ENCODE measurements at places on chromosomes 16 and 17.

DNA sequence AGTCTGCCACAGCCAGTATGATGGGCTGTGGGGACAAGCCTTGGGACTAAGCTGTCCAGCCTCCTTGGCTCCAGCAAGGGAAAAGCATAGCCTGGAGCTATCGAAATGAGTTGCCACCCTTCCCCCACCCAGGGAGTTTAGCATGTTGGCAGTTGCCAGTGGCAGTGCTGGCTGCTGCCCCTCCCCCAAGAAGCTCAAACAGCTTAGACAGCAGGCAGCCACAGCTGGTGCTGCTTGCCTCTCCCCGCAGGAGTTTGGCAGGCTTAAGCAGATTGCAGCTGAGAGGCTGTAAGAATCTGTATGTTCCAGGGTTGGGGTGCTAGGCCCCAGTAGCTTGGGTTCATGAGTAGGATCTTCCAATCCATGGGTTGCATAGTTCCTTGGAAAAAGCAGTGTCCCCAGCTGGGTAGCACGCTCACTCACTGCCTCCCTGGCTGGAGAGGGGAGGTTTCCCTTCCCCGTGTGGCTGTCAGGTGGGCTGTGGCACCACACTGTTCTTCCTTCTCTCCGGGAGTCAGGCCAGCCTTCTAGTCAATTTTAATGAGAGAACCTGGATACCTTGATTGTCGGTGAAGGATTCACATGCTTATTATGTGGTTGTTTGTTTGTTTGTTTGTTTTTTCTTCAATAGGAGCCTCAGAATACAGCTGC is 506.1 kb downstream of the CDH11 start:
- peak; percentile 62 for DNase-seq

- peak; percentile 96 for DNase-seq
Observed at GRCh38 chr17:45147581-45148182, 593 bp upstream of the HEXIM1 start.

- no peak for DNase-seq
Observed at GRCh38 chr16:56262148-56262547, 70.9 kb downstream of the GNAO1 start.

- no peak for DNase-seq
Observed at GRCh38 chr16:15876503-15876902, 11.9 kb downstream of the CEP20 start.

DNA sequence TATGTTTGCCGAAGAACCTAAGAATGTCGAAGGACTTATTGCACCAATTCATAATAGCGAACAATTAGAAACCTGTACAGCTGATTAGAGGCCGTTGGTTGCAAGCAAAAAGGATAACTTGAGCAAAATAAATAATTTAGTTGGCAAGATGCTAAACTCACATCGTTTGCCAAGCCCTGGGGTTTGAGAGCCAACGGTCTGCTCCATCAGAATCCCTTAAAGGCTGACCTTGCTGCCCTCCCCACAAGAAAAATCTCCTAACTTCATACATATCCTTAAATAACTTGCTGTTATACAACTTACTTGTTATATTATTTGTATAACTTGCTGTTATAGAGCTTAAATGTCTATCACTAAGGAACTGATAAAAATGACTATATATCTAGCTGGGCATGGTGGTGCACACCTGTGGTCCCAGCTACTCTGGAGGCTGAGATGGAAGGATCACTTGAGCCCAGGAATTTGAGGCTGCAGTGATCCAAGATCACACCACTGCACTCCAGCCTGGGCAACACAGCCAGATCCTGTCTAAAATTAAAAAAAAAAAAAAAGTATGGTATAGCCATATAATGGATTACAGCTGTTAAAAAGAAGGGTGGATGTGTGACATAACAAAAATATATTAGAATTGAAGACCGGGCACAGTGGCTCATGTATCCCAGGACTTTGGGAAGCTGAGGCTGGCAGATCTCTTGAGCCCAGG is 1.9 kb upstream of the TRIM37 start:
- no peak for DNase-seq

DNA sequence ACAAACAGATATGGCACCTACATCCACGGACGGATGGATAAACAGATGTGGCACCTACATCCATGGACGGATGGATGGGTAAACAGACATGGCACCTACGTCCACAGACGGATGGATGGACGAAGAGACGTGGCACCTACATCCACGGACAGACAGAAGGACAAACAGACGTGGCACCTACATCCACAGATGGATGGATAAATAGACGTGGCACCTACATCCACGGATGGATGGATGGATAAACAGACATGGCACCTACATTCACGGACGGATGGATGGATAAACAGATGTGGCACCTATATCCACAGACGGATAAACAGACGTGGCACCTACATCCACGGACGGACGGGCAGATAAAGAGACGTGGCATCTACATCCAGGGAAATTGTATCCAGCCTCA is 45.6 kb downstream of the TIMM22 start:
- DNase-seq, result no peak

- DNase-seq, result peak; percentile 92
Observed at GRCh38 chr17:80826955-80827645, 164.5 kb upstream of the CHMP6 start.

DNA sequence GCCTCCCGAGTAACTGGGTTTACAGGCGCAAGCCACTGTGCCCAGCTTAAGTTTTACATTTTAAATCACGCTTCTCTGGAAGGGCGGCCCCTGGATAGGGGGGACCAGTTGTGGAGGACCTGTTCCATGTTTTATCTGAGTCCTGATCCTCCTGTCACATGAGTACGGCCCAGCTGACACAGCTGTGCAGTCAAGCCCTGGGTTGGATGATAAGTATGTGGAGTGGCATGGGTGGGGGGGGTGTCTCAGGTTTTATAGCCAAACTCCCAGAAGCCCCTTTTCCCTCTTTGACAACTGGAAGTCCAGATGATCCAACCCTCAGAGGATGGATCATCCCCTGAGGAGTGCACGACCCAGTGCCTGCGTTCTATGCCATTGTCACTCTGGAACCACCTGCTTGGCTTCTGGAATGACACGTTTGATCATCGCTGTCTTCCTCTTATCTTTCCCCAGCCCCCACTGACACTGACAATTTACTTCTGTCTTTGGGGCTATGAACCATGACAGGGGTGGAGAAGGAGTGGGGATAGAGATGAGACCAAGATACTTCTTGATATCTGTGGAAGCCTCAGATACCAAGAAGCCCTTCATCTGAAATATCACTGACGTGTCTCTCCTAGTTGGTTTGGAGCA is 191.2 kb downstream of the MSI2 start:
- DNase-seq, result no peak

DNA sequence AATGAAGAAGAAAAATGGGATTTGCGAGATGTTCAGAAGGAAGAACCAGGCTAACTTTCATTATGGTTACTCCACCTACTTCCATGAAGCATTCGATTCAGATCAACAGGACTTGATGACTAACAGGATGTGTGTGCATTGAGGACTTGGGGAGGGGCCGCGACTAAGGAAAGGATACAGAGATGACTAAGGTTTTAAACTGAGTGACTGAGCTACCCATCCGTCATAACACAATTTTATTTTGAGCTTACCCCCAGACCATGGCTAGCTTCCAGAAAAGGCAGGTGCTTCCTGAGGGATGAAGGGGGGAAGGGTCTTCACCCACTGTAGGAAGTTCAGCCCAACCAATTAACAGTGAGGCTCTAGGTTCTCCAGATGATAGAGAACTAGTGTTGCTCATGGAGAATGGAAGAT is 2.5 kb upstream of the CDYL2 start:
- DNase-seq, result peak; percentile 70

DNA sequence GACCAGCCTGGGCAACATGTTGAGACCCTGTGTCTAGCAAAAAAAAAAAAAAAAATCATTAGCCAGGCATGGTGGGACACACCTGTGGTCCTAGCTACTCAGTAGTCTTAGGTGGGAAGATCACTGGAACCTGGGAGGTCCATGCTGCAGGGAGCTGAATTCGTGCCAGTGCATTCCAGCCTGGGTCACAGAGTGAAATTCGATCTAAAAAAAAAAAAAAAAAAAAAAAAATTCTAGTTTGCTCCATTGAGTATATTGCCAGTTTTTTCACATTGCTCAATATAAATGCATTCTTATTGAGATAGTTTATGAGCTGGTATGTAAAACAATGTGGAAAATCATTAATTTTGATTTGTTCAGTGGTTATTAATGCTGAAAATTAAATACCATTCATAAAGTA is 52.0 kb downstream of the ABHD15 start:
- peak; percentile 55 for DNase-seq

- DNase-seq, result peak; percentile 15
Observed at GRCh38 chr17:4492721-4493561, 5.7 kb upstream of the SPNS2 start.

GRCh38 chr17:44792276-44792675 is 33.5 kb downstream of the ADAM11 start:
- peak; percentile 49 for DNase-seq

- no peak for DNase-seq
Observed at GRCh38 chr16:12646098-12646489, 157.6 kb downstream of the CPPED1 start.
